T-helper 2 cell treated with Interferon-gamma antibody and Interleukin-4, amounts not matched to agents 5 μg/mL and 100 μg/mL, for 36 hours (primary cell): ENCODE measurements at places on chromosomes 12 and 14.
A peak's percentile ranks its signal among the peaks of the same experiment; 100 is the strongest.

DNA sequence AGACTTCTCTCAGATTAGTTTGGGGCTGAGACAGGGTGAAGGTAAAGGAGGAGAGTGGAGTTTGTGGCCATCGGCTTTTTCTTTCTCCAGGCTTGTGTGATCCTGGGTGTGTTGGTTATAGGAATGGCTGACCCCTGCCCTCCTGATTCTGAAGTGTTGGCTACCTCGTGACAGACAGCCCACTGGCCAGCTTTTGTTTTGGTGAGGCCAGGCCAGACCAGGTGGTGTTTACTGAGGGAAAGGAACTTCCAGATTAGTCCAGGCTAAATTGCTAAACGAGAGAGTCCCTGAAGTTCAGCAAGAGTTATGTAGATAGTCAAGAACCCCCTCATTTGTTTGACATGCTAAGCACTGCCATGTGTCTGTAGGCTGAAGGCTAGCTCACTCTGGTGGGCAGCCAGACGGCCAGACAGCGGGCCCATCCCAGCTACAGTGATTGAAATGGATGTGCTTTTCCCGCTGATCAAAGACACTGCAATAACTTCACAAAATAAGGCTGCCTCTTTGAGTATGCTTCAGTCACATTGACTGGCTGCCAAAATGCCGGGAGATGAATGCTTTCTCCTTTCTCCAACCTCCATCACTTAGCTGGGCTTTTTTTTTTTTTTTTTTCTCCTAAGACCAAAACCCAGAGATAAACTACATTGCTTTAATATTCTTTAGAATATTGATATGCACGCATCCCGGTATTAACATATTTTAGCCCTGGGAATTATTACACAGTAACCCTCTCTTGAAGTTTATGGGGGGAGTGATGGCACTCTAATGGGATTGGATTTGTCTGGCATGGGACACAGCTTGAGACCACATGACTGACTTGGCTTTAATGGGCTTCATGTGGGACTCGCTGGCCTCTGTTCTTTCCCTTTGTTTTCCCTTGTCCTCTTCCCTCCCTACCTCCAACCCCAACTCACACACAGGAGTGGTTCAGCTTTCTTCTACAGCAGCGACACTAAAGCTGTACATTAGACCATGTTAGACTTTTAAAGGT, 76.9 kb downstream of the SMOC1 start:
- no peaks in the 10 kb centered on the region for H3K36me3 ChIP-seq
- H3K4me3 ChIP-seq, result no peak overlapping the region
- peaks cover 5% of the 10 kb centered on the region for H3K27me3 ChIP-seq
- DNase-seq, result no peak
- no peak overlapping the region for H3K27ac ChIP-seq

DNA sequence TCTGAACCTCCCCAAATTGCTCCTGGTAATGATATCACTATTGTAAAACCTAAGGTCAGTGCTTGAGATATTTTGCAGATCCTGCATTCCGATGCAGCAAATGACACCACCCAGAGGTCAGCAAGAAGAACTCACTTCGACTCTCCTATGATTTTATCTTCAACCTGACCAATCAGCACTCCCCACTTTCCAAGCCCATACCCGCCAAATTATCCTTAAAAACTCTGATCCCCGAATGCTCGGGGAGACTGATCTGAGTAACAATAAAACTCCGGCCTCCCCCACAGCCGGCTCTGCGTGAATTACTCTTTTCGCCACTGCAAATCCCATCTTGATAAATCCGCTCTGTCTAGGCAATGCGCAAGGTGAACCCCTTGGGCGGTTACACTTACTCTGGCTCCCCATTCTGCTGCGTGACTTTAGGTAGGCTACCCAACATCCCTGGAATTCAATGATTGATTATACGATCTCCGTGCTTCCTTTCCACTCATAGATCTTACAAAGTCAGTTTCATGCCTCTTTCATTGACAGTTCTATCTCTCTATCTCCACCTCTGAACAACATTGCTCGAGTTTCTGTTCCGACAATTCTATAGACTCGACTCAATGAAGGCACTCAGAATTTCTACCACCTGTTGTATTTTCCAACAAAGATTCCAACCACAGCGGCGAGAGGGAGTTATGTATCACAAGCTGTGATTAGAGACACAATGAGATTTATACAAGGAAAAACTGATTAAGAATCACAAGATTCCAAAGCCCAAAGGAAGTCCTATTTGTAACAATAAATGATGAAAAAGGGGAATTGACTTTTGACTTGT, 939 bp downstream of the NPC2 start:
- H3K36me3 ChIP-seq, result peaks cover 4% of the 10 kb centered on the region
- peaks cover 22% of the 10 kb centered on the region for H3K4me1 ChIP-seq
- peak; percentile 21 for DNase-seq
- peaks cover 4% of the 10 kb centered on the region for H3K27me3 ChIP-seq

DNA sequence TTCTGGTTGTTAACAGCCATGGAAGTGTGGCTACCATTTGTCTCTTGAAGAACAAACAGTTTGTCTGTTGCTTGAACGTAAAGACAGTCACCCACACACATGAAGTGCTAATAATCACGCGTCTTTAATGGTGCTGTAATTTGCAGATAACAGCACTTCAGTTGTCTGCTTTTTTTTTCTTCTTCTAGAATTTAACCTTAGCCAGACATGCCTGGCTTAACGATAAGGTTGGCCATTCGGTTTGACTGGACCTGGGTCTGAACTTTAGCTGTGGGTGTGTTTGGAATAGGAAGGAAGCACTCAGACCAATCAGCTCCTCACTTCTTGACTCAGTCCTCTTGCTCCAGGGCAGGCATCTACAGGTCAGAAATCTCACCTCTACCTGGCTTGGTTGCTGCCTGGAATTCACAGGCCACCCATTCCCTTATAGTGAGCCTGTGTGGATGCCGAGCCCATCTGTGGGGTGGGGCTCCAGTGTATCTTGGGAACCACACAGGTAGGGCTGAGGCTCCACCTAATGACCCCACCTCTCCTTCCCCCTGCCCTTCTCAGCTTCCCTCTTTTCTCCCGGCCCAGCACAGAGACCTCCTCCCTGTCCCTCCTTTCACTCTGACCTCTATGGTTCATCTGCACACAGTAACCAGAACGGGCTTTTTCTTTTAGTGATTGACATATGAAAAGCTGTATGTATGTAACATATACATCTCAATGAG, 246.4 kb upstream of the PWP1 start:
- no peak for DNase-seq
- peaks cover 11% of the 10 kb centered on the region for H3K4me1 ChIP-seq
- no peak overlapping the region for H3K27ac ChIP-seq
- no peaks in the 10 kb centered on the region for H3K27me3 ChIP-seq

DNA sequence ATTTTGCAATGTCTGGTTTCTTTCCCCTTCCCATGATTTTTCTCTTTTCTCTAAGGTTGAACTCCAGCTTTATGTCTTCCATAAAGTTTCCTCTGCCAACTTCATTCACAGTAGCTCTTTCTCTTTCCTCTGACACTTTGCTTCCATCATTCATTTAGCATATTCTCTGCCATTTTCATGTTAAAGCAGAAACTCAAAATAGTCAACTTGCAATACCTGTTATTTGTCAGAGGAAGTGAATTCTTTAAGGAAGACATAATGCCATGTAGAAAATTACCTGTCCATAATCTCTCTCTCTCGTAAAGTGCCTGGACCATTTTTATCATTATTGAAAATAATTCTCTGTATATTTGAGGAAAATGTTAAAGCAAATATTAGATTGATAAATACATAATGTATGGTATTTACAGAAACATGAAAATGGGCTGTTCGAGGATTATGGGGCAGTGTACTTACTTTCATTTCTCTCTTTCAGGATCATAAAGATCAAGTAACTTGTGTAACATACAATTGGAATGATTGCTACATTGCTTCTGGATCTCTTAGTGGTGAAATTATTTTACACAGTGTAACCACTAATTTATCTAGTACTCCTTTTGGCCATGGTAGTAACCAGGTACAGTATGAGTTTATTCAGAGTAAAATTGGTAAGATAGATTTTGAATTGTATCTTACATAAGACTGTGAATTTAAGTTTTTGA, 12.6 kb downstream of the NEDD1 start:
- no peak overlapping the region for H3K4me3 ChIP-seq
- peaks cover 54% of the 10 kb centered on the region for H3K36me3 ChIP-seq
- no peaks in the 10 kb centered on the region for H3K27me3 ChIP-seq
- H3K4me1 ChIP-seq, result peaks cover 14% of the 10 kb centered on the region
- no peak overlapping the region for H3K27ac ChIP-seq

- H3K4me1 ChIP-seq, result peaks cover 13% of the 10 kb centered on the region
- no peaks in the 10 kb centered on the region for H3K27me3 ChIP-seq
- no peak for DNase-seq
- no peaks in the 10 kb centered on the region for H3K36me3 ChIP-seq
- no peak overlapping the region for H3K27ac ChIP-seq
These were observed 4.8 kb downstream of the NR4A1 start for GRCh38 chr12:52055731-52056711.

- H3K27ac ChIP-seq, result no peak overlapping the region
- H3K4me1 ChIP-seq, result peaks cover 4% of the 10 kb centered on the region
- no peaks in the 10 kb centered on the region for H3K27me3 ChIP-seq
- no peak overlapping the region for H3K4me3 ChIP-seq
- peaks cover 8% of the 10 kb centered on the region for H3K36me3 ChIP-seq
These were observed 67.4 kb downstream of the ACTN1 start for GRCh38 chr14:68911594-68912227.

DNA sequence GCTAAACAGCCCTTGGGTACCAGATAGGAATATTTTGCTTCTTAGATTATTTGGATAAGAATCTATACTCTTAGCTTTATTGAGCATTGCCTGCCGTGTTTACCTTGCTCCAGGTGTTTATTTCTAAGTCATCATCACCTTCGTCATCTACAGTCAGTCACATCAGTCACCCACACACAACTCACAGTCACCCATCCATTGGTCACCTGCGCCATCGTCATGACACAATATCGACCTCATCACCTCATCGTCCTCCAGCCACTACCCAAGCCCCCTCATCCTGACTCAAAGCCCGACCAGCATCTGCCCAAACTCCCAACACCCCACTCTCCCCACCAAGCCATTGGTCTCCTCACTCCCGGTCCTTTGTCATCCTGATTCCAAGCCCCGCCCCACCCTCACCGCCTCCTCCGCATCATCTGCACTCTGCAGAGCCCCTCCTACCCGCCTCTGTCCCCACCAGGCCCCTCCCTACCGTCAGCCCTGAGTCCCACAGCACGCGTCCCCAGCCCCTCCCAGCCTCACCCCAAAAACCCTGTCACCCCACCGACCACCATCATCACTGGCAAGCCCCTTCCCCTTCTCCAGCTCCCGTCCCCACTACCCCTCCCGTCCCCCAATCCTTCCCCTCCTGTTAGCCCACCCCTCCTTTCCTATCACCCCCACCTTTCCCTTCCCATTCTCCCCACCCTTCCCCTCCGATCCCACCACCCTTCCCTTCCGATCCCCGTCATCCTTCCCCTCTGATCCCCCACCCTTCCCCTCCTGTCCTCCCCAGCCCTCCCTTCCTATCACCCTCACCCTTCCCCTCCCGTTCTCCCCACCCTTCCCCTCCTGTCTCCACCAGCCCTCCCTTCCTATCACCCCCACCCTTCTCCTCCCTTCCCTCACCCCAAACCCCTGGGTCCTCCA, 9.8 kb downstream of the DLK1 start:
- H3K4me1 ChIP-seq, result no peaks in the 10 kb centered on the region
- no peaks in the 10 kb centered on the region for H3K36me3 ChIP-seq
- no peak overlapping the region for H3K27ac ChIP-seq
- no peak overlapping the region for H3K4me3 ChIP-seq
- no peak for DNase-seq

- no peaks in the 10 kb centered on the region for H3K4me1 ChIP-seq
- H3K27ac ChIP-seq, result no peak overlapping the region
- no peaks in the 10 kb centered on the region for H3K36me3 ChIP-seq
- DNase-seq, result no peak
- no peaks in the 10 kb centered on the region for H3K27me3 ChIP-seq
These were observed 866.7 kb upstream of the TMEM132C start for GRCh38 chr12:127400221-127400620.

DNA sequence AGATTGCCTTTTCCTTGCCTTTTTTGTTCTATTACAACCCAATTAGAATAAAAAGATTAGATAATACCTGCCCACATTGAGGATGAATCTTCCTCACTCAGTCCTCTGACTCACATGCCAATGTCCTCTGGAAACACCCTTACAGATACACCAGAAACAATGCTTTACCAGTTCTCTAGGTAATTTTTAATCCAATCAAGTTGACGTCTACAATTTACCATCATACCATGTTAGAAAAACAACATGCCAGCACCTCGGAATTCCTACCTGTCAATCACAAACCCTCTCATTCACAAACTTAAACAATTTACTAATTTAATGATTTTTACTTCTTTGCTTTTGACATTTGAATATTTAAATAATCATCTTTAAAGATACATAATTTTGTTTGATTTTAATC, 953.8 kb downstream of the TRHDE start:
- H3K36me3 ChIP-seq, result no peaks in the 10 kb centered on the region
- DNase-seq, result no peak
- H3K27me3 ChIP-seq, result no peaks in the 10 kb centered on the region
- no peak overlapping the region for H3K4me3 ChIP-seq

DNA sequence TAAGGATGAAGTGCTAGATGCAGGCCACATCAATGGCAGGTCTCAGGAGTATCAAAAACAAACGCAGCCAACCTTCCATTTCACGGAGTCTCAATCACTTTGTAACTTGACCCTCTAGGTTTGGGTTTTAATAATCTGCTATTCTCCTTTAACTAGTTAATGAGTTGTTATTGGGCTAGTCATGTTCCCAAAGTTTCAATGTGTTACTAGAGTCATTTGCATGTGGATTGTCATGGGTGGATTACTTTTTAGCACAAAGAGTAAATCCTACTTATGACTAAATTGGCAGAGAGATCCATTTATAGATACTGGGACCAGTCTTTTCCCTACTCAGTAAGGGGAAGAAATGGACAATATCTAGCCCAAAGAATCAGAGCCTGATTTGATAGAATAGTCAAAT, 151.0 kb downstream of the BCAT1 start:
- peaks cover 4% of the 10 kb centered on the region for H3K27me3 ChIP-seq
- peaks cover 4% of the 10 kb centered on the region for H3K36me3 ChIP-seq
- no peak overlapping the region for H3K4me3 ChIP-seq

- no peaks in the 10 kb centered on the region for H3K4me1 ChIP-seq
- no peaks in the 10 kb centered on the region for H3K36me3 ChIP-seq
- H3K27ac ChIP-seq, result no peak overlapping the region
- no peaks in the 10 kb centered on the region for H3K27me3 ChIP-seq
These were observed 24.1 kb downstream of the TTC8 start for GRCh38 chr14:88848571-88848970.

DNA sequence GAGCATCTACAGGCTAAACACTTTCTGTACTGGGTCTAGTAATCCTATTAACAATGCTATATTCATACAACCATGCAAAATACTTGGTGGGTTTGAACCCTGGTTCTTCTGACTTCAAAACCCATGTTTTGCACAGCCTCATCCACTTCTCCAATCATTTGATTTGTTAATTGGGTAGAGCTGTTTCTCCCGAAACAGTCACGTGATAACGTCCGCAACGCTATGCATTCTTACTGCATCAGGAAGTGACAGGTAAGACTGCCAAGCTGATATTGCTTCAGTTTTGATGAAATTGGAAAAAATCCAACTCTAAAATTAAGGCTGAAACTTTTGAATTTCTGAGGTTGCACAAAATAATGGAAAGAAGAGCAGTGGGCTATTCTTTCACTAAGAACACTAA, 30.4 kb upstream of the RNU6-7 start:
- H3K27ac ChIP-seq, result no peak overlapping the region
- H3K4me1 ChIP-seq, result peaks cover 1% of the 10 kb centered on the region
- no peak overlapping the region for H3K4me3 ChIP-seq
- peaks cover 4% of the 10 kb centered on the region for H3K27me3 ChIP-seq
